ENCODE measurements at places on chromosomes 2 and 18.
A peak's percentile ranks its signal among the peaks of the same experiment; 100 is the strongest.

DNA sequence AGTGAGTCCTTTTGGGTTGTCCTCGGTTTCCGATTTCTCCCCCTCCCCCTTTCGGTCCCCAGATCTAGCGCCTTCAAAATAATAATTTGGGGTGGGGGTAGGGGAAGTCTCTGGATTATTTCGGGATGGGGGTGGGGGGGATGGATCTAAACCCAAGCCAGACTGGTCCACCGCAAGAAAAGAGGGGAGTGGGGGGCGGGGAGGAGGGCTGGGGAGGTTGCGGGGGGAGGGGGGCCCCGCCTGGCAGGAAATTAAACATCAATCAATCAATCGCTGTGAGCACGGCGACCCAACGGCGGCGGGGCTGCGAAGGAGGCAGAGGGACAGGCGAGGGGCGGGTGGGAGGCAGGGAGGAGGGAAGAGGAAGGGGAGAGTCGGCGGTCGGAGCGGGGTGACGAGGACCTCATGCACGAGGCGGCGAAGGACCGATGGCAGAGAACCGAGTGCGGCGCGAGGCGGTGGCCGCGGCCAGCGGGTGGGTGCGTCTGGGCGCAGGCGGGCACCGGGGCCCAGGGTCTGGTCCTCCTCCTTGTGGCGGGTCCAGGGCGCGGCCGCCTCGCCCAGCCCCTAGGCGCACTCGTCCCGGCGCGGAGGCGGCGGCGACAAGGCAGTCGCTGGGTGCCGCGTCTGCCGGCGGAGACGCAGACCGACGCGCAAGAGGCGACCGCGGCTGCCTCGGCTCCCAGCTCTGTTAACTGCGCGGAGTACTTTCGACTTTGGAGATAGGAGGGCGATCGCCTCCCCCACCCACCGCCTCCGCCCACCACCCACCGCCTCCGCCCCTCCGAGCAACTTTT is 468 bp upstream of the SATB2 start:
- DNase-seq: no peak

DNA sequence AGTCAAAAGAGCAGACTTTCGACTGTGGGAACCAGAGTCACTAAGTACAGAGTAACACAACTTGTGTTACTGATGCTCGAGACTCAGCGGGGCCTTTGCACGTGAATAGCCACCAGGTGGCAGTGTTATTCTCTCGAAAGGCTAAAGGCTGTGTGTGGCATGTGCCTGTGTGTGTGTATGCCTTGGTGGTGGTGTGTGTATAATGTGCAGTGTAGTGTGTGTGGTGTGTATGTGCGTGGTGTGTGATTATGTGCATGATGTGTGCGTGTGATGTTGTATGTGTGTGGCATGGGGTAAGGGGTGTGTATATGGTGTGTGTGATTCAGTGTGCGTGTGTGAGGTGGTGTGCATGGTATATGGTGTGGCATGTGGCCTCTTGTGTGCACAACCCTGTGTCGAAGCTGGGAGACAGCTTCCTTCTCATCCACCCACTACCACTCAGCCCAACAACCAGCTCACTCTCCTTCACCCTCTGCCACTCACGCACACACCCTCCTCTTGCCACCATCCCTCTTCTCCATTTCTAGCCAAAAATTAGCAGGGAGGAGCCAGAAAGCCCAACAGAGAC is 83.0 kb upstream of the ZNF532 start:
- DNase-seq: peak; percentile 61

DNA sequence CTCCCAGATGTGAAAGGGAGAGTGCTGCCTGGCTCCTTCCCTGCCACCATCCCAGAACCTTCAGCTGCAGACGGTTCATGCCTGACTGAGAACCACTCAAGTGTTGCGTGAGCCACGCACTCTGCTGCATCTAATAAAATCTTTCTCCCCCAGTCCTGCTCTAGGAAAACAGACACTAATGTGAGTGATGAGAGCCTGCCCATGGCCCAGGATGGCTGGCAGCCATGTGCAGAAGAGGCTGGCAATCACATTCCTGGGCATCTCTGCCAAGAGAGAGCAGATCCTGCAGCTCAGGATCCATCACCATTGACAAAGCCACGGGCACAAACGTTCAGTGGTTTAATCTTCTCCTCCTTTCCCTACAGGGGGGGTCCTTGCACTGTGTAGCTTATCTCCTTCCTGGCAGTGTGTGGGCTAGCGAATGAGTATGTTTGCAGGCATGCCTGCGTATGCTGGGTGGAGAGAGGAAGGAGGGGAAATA is 477.5 kb downstream of the SLC4A3 start:
- DNase-seq: no peak

- DNase-seq: no peak
Measured at GRCh38 chr2:170905864-170906263, 23.2 kb upstream of the GORASP2 start.

DNA sequence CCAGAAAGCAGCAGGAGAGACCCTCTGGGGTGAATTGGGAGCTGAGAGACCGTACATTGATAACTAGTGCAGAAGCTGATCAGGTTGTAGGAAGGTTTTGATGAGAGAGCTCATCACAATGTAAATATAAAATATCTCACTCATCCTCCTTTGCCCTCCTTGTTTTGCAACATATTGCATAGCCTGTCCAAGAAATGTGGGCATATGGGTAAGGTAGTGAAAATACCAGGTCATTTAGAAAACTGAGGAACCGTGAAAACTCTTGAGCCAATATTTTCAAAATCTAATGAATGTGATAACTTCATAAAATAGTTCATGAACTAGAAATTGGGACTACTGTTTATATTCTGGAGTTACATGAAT is 31.4 kb downstream of the C18orf54 start:
- no peak for DNase-seq

DNA sequence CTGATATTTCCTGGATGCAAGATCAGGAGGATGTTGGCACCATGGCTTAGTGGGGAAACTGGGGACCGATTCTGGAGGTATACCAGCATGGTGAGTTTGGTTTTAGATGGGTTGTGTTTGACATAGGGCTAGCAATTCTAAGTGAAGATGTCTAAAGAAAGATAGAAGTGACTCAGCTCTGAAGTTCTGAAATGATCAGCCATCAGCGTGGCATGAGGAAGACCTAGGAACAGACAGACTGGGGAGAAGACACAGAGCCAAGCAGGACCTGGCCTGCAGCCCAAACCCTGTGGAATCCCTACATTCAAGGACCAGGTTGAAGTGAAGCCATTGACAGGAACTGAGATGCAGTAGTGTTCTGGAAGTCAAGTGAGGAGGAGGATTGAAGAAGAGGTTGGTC is 39.8 kb downstream of the HRH4 start:
- DNase-seq: no peak

- no peak for DNase-seq
Measured at GRCh38 chr2:43488737-43489136, 107.1 kb downstream of the THADA start.

DNA sequence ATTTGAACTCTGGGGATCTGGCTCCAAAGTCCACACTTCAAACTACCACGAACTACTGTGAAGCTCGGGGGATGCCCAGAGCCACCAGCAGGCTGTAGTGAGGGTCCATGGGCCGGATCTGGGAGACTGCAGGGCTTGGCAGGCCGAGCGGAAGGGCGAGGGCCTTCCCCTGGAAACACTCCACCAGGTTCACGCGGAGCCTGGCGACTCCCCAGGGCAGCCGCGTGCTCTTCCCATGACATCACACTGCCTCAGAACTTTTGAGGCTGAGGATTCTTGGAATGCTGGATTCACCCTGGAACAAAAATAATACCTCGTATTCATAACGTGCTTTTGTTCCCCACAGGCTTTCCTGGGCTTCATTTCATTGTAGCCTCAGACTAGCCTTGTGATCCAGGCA is 201.0 kb downstream of the SMAD7 start:
- no peak for DNase-seq

DNA sequence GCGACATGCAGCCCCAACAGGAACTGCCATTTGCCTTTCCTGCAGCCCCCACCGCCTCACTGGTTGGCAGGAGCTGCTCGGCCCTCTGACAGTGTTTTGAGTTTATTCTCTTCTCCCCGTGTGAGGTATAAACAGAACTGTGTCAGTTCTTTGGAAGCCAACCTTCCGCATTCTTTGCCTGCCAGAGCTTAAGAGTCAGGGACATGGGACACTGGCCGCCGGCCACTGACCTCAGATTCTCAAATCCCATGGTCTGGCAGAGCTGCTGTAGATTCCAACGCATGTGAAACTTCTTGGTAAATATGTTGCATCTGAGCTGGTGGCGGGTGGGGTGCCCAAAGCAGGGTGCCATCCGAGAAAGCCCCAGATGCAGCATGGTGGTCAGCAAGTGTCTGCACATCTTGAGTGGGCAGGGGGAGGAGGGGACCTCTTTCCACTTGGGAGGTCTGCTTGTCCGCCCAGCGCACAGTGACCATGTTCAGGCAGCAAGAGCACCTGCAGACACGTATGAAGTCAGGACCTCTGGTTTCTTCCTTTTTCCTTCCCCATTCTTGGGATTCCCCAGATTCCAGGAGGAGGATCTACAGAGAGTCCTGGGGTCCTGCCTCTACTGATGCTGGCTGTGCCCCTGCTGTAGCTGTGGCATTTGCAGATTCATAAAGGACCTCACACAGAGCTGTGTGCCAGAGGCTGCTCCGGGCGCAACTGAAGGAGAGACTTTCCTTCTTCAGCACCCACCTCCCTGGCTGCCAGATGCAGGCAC is 23.8 kb downstream of the ASB18 start:
- no peak for DNase-seq

- no peak for DNase-seq
Measured at GRCh38 chr18:76452357-76452756, 42.7 kb downstream of the ZNF516 start.

DNA sequence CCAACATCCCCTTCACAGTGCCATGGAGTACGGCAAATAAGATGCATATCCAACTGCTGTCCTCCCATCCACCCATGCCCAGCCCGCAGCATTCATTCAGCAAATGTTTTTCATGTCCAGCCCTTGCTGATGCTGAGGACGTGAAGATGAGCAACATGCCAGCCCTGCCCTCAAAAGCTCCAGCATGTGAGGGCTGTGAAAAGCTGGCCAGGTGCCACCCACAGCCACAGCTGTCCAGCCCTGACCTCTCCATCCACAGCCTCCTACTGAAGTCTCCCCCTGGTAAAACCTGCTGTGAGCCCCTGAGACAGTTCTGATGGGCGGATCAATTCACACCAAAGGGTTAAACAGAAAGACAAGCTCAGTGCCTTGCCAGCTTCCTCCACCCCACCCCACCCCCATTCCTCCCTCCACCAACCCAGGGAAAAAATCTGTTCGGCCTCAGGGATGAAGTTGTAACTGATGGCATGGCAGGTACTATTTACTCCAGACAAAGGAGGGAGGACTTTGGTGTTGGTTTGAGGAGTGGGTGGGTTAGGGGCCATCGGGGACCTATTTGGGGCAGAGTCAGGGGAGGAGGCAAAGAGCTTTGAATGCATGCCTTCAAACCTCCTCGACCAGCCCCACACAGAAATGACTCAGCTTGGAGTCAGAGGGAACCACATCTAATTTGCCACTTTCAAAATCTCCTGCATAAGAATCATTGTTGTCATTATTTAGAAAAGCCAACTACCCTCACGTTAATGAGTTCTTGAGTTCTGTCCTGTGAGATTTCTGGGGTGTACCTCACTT is 4.3 kb downstream of the ZBTB7C start:
- DNase-seq: no peak

DNA sequence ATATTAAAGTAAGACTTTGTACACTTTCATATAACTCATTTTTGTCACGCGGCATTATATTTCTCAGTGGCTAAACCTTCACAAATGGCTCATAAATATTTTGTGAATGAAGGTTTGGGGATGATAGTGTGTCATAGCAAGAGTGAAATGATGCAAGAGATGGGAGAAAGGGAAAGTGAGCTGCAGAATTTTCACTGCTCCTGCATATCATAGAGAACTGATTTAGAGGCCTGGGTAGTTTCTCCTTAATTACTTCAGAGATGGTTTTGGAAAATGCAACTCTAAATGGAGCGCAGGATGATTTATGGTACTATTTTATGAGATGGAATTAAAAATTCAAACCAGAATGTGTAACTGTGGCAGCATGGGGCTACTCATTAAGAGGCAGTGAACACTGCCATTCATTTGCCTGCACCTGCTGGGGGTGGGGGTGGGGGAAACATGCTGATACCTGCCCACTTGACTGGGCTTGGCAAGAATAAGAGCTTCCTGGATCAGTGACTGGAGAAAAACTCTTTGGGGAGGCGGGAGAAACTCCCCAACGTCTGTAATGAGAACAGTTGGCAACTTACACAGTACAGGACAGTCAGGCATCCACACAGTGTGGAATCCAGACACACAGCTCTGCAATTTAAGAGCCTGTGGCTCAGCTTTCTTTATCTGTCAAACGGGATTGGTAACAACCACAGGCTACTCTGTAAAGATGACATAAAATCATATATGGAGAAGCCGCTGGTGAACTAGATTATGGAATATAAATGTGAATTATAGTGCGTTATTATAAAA is 941.9 kb downstream of the SLC4A3 start:
- no peak for DNase-seq

DNA sequence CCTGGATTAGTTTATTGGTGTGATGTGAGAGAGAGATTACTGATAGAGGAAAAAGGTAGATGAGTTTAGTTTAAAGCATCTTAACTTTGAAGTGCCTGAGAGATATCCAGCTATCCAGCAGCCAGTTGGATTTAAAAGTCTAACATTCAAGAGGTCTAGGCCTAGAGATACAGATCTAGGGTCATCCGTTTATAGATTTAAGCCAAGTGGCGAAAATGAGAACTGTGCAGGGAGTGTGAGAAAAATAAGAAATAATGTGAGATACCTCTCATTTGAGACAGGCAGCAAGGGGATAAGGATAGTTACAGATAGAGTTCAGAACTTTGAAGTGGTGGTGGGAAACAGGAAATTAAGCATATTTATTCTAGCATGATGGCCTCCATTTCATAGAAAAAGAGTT is 5.3 kb upstream of the ORC2 start:
- no peak for DNase-seq

DNA sequence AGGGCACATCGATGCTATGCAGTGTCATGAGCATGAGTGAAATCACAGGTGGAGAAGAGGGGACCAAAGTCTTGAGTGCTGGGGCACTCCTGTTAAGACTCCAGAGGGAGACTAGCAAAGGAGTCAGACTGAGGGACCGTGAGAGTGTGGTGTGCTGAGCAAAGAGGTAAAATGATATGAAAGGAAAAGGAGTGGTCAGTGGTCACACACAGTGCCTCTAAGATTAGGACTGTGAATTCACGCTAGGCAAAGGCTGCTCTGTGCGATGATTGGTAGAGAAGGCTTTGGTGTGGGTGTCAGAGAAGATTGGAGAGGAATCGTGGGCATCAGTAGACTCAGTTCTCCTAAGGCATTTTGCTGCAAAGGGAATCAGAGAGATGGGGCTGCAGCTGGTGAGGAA is 12.8 kb downstream of the SOCS6 start:
- DNase-seq: no peak

DNA sequence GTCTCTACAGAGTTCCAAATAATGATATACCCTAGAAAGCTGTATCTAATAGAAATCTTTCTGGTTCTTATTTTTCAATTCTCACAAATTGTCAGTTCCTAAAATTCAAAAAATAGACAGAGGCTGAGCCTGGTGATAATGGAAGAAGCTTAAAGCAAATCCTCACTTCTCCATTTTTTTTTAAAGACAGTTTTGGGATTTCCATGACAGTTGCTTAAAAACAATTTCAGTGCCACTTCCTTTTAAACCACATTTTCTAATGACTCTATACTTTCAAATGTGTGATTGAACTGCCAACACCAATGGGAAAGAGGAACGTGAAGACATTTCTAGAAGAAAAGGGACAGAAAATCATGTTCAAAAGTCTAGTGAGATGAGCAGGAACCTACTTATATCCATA is 4.0 kb downstream of the GKN2 start:
- no peak for DNase-seq

Data from caudate nucleus (tissue), 63 donors.